BJ (cell line): ENCODE measurements at places on chromosomes 11 and 22.
A peak's percentile ranks its signal among the peaks of the same experiment; 100 is the strongest.

GRCh38 chr11:108891909-108892511 lies 227.1 kb downstream of the DDX10 start:
- no peak for DNase-seq

GRCh38 chr22:36359470-36359996 lies 28.2 kb downstream of the MYH9 start:
- DNase-seq = no peak

DNA sequence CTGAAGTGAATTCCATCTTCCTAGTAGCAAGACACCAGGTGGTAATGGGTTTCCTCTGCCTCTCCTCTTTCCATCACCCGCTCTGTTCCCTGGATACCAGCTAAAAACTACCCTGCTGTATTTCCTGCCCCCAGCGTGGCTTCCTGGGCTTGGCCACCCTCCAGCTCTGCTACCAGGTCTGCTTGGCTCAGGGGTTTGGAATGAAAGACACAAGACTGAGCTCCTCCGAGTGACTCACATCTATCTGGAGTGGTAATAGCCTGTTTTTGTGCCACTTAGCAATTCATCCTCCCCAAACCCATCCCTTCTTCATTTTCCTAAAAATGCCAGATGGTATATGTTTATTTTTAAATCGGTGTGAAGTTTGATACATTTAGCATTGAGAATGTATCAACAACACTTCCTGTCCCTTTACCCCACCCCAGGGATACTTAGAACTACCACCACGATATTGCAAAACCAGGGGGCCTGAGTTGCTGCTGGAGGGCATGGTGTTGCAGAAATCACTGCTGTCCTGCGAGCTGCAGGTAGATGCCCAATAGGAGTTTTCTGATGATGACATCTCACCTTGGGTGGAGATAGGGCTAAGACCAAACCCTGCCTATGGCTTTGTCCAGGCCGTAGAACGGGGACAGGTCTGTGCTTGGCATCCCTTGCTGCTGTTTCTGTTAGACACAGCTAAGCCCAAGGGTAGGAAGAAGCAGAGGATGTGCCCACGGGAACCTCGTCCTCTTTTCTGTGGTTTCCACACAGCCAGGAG lies 7.5 kb upstream of the MICAL3 start:
- peak; percentile 68 for DNase-seq

- DNase-seq = no peak
These were observed 87.5 kb downstream of the BLID start for GRCh38 chr11:122028545-122028944.

DNA sequence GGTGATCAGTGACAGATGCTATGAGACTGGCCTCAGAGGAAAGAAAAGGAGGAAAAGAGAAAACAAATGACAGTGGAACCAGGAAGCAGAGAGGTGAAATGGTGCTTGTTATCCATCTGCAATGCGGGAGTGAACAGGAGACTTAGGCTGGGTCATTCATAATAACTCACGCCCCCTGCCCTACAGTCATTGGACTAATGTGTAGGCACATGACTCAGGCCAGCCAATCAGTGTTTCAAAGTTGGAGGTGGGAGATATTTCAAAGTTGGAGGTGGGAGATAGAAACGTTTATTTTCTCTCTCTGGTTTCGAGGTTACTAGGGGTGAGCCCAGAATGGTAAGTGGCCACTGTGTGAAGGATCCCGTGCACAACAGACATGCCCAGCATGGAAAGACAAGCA lies 30.3 kb downstream of the SLC22A6 start:
- DNase-seq = no peak

GRCh38 chr22:36550701-36551495 lies 21.9 kb upstream of the EIF3D start:
- DNase-seq = no peak

- DNase-seq = no peak
These were observed 35.9 kb upstream of the WNT7B start for GRCh38 chr22:46012881-46013281.

DNA sequence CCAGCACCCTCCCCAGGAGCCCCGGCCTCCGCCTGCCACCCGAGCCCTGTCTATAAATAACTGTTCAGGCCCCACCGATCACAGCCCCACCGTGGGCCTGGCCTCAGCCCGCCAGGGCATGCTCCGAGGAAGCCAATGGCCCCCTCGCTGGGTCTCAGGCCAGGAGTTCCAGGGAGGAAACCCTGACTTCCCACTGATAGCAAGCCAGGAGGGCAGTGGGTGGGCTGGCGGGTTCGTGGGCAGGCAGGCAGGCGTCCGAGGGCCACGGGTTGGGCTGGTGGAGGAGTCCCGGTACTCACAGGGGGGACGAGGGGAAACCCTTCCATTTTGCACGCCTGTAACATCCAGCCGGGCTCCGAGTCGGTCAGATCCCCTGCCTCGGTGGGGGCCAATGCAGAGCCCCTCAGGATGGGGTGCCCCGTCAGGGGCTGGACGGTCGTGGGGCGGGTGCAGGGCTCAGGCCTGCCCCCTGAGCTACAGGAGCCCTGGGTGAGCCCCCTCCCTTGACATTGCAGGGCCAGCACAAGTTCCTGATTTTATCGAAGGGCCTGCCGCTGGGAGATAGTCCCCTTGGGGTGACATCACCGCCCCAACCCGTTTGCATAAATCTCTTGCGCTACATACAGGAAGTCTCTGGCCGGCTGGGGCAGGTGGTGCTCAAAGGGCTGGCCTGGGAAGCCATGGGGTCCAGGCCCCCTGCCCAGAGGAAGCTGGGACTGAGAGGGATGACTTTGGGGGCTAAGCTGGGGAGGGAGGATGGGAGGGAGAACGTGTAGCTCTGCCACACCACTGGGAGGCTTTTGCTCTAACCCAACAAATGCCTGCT lies at the start of gene SPI1:
SPI1 (minus strand) TSS at position 538 of the 826 bp plus-strand sequence; CDS start at position 344, 194 bp downstream.
- DNase-seq = no peak

DNA sequence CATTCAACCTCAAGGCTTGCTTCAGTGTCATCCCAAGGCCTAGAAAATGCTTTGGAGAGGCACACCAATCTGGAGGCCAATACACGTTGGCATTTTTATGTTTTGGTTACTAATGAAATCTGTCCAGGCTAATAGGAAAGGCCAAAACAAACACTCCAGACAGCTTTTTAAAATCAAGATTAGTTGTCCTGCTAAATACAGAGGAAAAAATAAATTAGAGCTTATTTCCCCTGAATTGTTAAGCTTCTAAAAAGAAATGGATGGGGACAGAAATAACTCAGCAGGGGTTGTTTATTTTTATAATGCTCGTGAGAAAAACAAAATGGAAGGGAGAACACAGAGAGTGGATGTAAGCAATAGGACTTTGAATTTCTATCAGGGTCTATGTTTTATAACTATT lies 438.5 kb upstream of the LRRC4C start:
- DNase-seq = no peak

DNA sequence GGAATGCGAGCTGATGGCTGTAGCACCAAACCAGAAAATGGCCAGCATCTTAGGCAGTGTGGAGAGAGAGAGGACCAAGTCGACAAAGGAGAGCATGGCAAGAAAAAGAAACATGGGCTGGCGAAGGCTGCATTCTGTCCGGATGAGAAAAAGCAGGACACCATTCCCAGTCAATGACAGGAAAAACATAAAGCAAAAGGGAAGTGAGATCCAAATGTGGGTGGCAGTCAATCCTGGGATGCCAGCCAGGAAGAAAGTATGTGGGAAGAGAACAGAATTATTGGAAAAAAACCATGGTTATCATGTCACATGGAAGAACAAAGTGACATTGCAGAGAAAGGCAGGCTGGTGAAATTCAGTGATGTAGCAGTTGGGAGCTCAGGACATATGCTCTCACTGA lies 36.9 kb upstream of the OR56A1 start:
- no peak for DNase-seq
